SK-N-DZ (cell line): ENCODE measurements at places on chromosomes 2 and 18.

- DNase-seq = no peak
Measured at GRCh38 chr2:99818842-99819241, 323.5 kb downstream of the AFF3 start.

DNA sequence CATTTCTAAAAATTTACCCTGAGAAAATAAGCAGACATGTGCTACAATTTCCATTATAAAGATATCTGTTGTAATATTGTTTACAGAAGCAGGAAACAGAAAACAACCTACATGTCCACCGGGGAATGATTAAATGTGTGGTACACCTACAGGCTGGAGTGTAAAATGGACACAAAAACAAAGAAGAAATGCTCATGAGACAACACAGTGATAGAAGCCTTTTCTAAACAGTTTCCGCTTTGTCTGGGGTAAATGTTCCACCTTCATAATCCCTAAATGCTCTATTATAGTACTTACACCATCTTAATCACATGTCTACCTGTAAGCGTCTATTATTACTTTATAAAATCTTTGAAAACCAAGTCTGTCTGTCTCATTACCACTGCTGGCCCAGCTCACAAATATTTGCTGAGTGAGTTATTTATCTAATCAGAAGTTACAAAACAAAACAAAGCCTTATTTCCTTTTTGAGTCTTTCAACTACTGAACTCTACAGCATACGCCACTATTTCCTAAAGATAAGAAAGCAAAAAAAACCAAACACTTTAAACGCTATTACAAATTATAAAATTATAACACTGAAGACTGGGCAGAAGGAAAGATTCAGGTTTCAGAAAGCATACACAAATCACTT, 95.3 kb downstream of the PIGN start:
- DNase-seq = no peak

DNA sequence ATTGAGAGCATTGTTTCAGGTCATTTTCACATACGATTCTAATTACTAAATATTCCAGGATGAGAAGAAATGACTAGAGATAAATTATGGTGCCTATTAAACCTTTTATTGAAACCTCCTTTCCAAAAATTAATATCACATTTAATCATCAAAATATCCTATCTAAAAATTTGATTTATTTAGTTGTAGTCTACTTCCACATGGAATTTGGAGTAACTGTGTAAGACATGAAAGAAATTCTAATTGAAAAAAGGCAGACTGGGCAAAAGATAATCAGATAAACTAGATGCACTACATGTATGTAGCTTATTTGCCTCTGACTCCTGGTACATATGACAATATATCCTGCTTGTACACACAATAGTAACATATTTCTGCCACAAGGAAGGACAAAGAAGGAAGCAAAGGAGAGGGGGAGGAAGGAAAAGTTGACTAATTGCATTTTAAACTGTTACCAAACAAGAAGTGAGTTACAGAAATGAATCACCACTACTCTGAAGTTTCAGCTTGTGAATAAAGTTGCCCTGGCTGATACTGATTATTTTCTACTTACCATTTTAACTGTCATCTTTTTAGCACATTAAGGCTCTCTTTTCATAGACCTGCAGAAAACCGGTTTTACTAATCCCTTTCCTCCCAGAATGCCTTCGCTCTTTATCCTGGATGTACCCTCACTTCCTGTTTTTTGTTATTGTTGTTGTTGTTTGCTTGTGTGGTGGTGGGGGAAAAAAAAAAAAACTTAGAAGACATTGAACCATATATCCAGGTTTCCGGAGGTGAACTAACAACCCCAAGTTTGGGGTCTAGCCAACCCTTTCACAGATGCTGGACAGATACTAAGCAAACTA, 28.4 kb downstream of the NRXN1 start:
- no peak for DNase-seq

GRCh38 chr2:56197816-56198215, 14.0 kb downstream of the CCDC85A start:
- no peak for DNase-seq

DNA sequence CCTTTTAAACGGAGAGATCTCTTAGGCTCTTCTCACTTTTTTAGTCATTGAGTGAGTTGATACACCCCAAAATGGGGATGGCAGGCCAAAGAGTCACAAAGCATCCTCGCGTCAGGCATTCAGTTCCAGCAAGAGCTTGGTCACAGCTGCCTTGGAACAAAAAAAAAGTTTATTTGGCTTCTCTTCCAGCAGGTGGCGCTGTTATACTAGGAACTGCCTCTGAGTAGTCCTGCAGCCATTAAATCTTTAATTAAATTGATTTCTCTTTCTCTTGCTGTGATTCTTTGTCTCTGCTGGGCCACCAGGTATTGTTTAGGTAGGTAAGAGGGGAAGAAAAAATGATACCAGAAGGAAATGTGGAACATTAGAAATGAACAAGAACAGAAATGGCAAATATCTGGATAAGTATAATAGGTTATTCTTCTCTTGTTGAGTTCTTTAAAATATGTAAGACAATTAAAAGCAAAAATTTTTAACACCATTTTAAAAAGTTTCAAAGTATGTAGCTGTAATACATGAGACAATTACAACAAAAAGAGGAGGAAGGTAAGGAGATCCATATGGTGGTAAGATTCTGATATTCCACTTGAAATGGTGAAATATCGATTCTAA, 175.1 kb downstream of the GALNT1 start:
- DNase-seq = peak; percentile 64

DNA sequence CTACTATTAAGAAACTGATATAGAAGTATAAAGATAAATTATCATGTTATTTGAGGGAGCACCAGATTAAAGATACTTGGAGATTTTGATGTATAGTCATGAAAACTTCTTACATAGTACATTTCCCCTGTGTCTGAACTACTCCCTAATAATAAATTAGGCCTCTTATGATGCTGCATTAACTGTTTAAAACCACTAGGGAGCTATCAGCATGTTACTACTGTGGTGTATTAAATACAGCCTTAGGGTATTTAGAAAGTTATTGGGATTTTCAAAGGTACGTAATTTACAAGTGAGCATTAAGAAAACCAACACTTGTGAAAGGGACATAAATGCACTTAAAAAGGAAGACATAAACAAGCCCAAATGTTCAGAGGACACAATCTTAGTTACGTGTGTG, 714.0 kb downstream of the EPHA4 start:
- DNase-seq = no peak

GRCh38 chr2:165196411-165196810, 7.4 kb downstream of the SCN3A start:
- DNase-seq = no peak

DNA sequence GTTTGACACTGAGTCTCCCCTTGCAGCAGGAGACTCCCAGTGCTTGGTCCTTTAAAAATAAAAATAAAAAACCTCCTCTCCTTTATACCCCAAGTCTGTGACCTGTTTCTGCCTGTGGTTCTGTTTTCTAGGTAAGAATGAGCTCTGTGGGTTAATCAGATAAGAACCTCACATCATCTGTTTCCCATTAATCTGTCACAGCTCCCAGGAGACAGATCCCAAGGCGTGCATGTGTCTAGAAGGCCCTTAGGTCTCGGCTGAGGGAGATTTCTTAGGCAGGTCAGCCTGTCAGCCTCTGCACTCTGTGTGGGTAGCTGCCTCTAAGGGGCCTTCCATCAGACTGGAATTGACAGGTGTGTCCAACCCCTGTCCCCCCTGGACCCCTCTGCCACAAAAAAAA, 80.7 kb downstream of the FHOD3 start:
- DNase-seq = peak; percentile 97

DNA sequence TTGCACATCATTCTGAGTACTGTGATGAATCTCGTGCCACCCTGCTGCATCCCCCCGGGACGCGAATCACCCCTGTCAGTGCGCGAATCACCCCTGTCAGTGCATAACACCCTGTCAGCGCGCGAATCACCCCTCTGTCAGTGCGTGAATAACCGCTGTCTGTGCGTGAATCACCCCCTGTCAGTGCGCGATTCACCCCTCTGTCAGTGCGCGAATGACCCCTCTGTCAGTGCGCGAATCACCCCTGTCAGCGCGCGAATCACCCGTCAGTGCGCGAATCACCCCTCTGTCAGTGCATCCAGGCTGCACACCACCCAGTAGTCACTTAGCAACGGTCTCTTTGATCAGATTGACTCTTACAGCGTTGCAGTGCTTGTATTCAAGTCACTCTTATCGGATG, 134.4 kb upstream of the TPO start:
- DNase-seq = no peak

DNA sequence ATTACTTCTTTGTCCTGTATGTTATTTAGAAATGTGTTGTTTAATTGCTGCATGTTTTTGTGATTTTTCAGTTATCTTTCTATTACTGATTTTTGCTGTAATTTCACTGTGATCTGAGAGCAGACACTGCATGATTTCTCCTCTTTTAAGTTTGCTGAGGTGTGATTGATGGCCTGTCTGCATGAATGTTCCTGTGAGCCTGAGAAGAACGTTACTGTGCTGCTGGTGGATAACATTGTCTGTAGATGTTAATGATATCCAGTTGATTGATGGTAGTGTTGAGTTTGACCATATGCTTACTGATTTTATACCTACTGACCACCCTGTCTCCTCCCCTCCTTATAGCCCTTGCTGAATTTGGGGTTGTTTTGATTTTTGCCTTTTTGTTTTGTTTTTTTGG, 37.4 kb upstream of the KCNG2 start:
- DNase-seq = no peak
